ENCODE measurements at places on chromosomes 7 and 10.

GRCh38 chr10:66882271-66882670 is 43.6 kb upstream of the LRRTM3 start:
- no peak for DNase-seq

DNA sequence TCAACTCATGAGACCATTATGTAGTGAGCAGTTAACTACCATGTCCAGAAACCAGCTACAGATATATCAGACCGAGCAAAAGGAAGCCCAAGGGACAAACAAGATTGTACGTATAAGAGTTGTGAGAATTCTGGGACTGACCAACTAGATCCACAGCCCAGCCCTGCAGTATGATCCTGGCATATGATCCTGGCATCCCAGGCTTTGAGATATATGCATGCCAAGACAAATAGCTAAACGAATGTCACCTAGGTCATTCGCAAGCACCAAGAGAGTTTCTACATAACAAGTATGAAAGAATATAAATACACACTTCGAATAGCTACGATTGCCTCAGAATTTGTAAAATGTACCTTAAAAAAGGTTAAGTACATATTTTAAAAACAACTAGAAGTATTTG is 56.4 kb upstream of the PMPCB start:
- no peak for DNase-seq

DNA sequence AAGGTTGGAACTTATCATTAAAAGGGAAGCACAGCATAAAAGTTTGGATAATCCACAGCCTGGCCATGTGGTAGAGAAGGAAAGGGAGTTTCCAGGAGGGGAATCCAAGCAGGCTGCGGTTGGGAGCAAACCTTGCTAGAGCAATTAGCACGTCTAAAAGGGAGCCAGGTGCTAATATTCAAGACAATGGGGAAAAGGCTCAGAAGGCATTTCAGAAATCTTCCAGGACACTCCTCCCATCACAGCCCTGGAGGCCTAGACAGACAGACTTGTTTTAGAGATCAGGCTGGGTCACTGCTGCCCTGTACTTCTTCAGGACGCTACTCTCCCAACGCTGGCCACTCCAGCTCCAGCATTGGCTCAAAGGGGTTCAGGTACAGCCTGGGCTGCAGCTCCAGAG is 96.2 kb upstream of the KAT6B start:
- DNase-seq, result no peak

DNA sequence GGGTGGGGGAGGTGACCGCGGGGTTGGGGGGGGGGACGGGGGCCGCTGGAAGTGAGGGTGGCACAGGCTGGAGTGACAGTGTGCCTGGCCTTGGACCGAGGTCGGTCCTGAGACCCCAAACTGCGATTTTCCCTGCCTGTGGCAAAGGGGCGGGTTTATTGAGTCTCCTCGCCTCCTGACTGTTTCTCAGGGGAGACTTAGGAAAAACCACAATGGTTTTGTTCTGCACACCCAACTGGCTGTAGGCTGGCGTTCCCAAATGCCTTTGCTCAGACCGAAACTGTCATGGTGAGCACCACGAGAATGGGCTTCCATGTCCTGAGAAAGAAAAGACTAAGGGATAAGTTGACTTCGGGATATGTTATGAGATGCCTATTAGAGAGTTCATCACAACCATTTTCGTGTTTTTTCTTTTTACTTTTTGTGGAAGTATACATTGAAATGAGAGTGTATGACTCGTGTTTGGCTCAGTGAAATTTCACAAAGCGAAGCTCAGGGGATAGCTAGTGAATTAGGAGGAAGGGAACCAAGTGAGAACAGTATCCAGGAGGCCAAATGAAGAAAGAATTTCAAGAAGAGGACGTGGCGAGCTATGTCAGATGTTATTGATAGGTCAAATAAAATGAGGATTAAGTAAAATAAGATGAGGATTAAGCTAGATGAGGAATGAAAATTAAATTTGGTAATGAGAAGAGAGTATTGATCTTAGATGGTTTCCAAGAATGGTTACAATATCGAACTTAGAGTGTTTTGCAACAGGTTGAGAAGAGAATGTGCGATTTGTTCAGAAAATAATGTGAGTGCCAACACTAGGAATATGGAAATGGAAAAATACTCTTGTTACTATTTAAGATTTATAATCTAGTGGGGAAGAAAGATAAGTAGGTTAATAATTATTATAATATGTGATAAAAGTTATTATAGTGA is 918 bp downstream of the NET1 start:
- peak; percentile 66 for DNase-seq

- DNase-seq, result no peak
Measured at GRCh38 chr10:87696922-87697745, 37.5 kb downstream of the PAPSS2 start.

DNA sequence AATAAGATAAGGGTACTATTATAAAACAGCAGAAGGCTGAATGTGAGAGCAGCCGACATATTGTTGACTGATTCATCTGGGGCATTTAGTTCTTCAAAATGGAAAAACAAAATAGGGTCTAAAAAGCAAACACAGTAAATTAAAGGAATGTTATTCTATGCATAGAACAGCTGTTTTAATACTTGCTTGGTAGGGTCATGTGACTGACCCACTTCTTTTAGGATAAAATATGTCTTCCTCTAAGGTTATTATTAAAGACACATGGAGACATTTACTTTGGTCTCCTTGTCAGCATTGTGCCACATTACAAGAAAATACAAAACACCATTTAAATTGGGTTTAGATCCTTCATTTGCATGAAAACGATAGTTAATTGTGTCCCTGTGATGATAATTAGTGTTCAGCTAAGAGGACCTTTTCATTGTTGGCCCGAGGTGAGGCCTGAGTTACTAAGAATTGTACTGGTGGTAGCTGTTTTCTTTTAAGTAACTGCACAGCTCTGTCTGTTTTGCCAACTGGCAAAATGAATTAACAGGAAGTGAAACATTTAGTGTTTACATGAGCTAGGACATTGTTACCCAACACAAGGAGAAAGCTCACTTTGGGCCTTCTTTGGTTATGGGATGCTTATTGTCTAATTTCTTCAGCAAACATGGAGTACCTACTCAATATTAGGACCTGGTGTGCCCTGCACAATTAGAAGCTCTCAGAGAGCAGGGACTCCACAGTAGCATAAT is 764.4 kb downstream of the LRMDA start:
- DNase-seq, result no peak

DNA sequence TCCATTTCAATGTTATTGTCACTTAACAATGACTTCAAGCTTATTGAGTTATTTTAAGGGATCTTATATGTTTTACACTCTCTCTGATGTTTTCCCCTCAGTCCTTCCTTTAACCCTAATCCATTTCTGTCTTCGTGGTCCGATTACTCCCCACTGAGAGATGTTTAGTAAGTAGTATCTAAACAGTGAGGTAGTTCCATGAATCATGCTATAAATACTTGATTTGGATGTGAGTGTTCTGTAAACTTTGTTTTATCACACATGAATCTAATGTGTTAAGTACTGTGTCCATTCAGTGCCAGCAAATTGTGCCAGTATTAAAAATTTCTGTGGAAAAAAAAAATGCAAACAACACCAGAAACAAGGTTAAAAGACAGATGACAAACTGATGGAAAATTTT is 18.6 kb downstream of the RPP30 start:
- DNase-seq, result no peak

DNA sequence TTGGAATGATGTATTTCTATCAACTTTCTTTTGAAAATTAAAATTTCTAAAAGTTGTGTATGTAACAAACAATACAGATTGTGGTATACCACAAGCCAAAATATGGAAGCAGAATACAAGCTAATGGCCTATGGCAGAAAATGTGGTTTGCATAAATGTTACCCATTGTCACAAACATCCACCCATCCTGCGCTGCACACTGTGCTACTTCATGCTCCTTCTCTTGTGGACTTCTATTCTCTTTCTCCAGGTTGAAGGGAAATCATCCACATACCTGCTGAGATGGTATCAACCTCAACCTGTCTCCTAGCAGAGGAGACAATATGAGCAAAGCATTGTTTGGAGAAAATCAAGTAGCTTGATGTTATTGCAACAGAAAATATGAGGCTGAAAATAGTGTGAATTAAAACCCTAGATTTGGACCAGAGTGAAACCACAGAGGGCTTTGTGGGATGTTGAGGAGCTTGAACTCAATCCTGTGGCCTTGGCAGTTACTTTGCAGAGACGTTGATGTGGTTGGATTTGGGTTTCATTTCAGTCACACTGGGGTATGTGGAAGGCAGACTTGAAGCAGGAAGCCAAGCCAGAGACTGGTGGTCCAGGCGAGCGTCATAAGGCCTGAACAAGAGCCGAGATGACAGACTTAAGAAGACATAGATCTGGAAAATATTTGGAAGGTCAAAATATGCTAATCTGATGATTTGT is 63.8 kb downstream of the ICA1 start:
- no peak for DNase-seq

- DNase-seq, result peak; percentile 98
Measured at GRCh38 chr7:20217193-20217948, at the start of gene MACC1. Gene MACC1, minus strand, starts transcription at chr7:20217384. Its CDS starts 55,522 bp downstream, at chr7:20161862.

DNA sequence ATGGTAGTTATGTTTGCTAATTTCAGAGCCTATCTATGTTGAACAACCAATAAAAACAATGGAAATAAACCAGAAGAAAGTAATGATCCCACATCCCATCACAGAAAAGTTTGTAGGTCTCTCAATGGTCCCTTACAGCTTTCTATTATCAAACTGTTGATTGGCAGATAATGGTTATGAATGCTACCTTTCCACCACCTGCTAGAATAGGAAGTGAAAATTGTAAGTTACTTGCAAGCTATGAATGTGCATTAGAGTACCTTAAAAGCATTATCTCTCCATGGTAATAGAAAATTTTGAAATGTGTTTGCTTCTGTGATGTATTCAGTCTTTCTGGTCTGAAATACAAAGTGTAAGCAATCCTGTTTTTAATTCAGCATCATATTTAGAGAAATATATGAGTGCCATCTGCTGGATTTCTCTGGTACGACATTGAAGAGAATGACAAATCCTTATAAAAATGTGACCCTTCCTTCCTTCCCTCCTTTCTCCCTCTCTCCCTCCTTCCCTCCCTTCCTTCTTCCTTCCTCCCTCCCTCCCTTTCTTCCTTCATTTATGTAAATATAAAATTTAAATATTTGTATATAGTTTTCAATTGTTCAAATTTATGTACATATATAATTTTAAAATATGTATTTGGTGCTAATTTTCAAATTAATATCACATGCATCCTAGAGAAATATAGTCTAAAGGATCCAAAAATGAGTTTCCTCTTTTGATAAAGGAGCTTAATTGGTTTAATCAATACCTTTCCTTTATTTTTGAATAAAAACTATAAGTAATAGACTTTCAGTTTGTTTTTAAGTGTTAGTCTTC is 41.4 kb upstream of the PNLIPRP3 start:
- peak; percentile 52 for DNase-seq

Data from HT-29 (cell line).